EH (cell line): ENCODE measurements at places on chromosomes 16 and 17.

- no peak for DNase-seq
These were observed 550.5 kb downstream of the MAF start for GRCh38 chr16:79050063-79050462.

- DNase-seq = no peak
These were observed 36.1 kb upstream of the NACA2 start for GRCh38 chr17:61627125-61627524.

- no peak for DNase-seq
These were observed 671 bp upstream of the EDC4 start for GRCh38 chr16:67872131-67872630.

GRCh38 chr17:7351665-7352502 is at the start of gene KCTD11:
TSS of gene KCTD11 (plus strand) at chr17:7352162.
- peak; percentile 94 for DNase-seq

GRCh38 chr17:67902511-67903231 is 77.4 kb downstream of the BPTF start:
- no peak for DNase-seq

- peak; percentile 70 for DNase-seq
These were observed 6.4 kb upstream of the MYO1C start for GRCh38 chr17:1498869-1499268.

- no peak for DNase-seq
These were observed 12.7 kb downstream of the CCL16 start for GRCh38 chr17:35968520-35969054.
